ENCODE measurements at places on chromosomes 16 and 17.

- DNase-seq = no peak
These were observed 3.4 kb upstream of the LPCAT2 start for GRCh38 chr16:55505333-55506015.

DNA sequence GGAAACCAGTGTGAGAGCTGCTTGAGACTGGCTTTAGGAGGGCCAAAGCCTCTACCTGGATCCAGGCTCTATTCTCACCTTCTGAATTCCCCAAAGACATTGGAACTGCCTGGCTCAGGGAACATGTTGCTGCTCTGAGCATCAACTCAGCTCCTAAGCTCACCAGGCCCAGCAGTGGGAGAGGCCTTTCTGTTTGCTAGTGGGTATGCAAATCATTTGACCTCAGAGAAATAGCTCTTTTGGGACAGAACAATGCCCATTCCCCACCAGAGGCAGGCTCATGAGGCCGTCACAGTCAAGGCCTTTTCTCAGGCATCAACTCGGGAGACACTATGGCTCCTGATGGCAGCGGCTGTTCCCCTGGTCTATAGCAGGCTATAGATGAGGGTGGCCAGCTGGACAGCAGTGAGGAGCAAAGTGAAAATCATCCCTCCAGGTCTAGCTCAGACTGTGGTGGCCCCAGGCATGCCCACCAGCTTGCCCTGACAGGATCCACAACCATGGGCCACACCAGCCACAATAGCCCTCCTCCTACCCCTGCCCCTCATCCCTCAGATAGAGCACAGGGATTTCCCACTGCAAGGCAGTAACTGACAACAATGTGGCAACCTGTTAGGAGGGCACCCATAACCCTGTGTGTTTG, 30.4 kb upstream of the GFOD2 start:
- DNase-seq = no peak

GRCh38 chr16:48269011-48269410, 21.7 kb upstream of the ABCC11 start:
- no peak for DNase-seq

DNA sequence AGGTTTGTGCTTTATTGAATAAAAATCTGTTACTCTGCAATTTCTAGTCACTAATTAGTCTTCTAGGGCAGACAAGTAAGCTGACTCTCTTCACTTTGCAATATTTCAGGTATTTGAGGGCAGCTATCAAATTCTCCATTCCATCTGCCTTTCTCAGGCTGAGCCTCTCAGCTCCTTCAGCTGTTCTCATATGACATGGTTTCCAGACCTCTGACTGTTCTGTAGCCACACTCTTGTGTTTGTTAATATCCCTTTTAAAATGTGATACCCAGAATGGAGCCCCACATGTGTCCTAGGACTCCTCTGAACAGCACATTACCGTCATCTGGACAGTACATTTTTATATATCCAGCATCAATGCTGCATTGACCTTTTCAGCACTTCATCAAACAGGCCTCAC, 46.1 kb upstream of the MTMR4 start:
- DNase-seq = no peak

GRCh38 chr16:81514041-81514559, 69.5 kb downstream of the CMIP start:
- no peak for DNase-seq

GRCh38 chr17:15291674-15292361, 26.7 kb upstream of the PMP22 start:
- DNase-seq = peak; percentile 29

- DNase-seq = peak; percentile 86
These were observed 863 bp downstream of the ADCY9 start for GRCh38 chr16:4115209-4115948.
